ENCODE measurements at places on chromosomes 7 and 10.

DNA sequence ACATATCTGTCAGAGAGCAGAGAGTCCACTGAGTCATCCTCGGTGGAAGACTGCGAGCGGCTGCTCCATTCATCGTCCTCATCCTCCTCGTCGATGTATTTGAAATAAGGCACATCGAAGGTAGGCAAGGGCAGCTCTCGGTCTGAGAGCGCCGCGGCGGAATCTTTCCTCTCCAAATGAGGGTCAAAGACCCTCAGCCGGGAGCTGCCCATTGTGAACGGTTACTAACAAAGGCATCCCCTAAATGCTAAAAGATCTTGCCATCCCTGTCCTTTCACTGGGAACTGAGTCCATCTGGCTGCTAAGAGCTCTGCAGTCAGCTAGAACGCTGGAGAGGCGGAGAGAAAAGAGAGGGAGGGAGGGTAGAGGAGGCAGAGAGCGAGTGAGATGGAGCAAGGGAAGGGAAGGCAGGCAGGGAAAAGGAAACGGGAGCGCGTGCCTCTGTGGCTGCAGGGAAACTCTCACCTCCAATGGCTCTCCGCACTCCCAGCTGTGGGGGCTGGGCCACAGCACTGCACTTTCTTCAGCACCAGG, 163.4 kb downstream of the RAPGEF5 start:
- DNase-seq, result no peak

DNA sequence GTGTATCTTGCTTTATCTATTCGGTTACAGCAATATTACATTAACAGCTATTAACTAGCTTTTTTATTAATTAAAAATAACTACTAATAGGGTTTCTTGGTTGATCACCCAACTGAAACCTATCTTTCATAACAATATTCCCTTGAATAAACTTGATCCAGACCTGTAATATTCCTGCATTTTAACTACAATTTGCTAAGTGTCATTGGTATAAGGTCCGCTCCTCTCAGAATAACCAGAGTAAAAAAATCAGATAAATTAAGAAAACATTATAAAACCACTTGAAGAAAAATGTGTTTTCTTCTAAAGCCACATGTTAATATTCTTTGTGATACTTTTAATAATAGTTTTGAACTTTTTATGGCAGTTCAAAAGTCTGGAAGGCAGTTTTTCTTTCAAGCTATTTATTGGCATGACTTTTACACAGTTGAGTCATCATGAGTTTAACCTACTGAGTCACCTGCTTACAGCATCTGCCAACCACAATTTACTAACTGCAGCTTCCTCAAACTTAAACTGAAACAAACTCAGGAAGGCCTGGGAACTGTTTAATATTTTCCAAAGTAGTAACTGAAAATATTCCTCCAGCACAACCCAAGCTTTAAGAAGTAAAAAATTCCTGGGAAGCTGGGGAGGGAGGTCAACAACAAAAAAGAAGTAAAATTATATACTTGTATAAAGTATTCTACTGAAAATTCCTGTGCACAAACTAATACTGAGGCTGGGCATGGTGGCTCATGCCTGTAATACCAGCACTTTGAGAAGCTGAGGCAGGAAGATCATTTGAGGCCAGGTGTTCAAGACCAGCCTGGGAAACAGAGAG, 103.2 kb downstream of the NRBF2 start:
- DNase-seq, result no peak

DNA sequence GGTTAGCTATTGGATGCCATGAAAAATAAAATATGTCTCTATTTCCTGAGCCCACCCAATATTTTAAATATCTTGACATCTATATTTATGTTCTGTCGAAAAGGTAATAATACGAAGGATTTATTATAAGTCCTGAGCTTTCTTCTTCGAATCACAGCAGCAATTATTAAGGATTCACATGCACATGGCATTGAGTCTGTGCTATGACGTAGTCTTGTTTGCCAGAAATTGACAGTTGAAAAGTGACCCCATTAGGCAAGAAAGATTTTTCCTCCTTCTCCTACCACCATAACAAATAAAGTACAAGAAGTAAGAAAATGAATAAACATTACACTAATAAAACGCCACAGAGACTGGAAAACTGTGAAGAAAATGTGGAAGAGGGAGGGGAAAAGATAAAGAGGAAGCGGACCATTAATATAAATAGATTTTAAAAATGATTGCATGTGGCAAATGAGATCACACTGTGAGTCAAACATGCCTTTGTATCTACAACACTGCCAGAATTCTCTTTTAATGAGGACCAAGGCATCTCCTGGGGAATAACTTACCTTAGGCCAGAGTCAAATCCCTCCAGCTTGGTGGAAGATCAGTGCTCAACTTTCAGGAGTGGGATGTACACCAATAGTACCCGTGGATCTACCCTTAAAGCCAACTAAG, 21.6 kb downstream of the FZD1 start:
- no peak for DNase-seq

DNA sequence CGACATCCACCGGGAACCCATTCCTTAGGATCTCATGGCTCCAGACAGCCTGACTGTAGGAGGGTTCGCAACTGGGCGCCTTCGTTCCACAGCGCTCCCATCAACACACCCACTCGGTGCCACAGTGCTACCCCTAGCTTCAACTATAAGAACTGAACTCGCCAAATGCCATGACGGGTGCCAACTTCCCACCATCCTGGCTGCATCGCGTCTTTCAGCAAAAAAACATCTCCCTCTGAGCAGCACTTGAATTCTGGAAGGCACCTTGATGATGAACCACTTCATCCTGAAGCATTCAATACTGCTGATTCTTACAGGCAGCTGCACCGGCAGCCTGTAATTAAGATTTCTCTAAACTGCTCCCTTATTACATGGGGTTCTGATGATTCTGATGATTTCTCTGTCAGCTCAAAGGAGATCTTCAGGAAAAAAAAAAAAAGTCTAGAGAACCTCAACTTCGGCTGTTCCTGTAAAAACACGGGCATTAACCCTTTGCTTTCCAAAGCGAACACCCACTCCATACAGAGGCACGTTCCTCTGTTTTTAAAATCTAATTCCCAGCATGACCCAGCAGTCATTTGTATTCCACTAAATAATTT, 1.3 kb downstream of the CYTH3 start:
- DNase-seq, result peak; percentile 58

DNA sequence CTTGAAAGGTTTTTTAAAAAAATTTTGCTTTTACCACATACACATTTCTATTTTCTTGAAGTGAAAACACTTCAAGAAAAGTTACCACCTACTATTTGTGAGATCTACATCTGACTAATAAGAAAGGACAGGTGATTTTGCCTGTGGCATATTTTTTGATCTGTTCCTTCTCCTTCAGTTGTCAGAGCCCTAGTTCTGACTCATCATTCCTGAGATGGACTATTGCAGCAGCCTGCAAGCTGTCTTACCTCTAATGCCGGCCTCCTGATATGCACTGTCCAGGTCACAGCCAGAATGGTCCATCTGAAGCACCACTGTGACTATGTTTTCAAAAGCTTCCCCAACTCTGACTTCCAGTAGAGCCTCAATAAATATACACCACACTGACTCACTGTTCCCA, 28.2 kb upstream of the ANK3 start:
- no peak for DNase-seq

DNA sequence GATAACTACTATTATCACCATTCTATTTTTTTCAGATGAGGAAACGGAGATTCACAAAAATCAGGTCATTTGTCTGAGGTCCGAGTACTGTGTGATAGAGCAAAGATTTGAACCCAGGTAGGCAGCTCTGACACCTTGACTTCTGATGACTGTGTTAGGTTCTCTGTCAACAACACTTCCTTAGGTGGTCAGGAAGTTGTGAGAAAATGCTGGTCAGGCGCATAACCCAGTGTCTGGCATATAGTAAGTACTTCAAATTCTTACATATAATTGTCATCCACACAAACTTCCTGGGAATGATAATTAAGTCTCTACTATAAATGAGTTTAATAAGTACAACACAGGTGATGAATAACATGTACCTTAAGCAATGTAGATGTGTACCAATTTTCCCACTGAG, 381.5 kb downstream of the NEBL start:
- no peak for DNase-seq

GRCh38 chr7:117791877-117792780, 81.1 kb downstream of the CTTNBP2 start:
- DNase-seq, result no peak

GRCh38 chr10:10794046-10794445, 223.6 kb upstream of the CELF2 start:
- no peak for DNase-seq

DNA sequence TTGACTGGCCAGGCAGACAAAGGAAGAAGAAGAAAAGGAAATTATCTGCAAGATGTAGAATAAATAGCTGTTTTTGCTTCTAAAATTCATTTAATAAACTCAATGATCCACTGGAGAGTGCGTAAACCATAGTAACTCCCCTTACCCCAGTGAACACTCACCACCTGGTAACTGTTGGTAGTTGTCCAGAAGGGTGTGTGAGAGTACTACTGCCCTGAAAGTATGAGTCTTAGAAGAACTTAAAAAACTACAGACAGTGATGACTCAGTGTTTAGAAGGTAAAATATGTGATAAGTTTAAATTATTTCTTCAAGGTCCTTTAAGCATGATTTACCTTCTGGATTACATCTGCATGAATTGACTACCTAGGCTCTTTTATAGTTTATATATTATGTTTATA, 53.0 kb upstream of the SEMA3A start:
- DNase-seq, result no peak

GRCh38 chr10:3892440-3893425, 107.7 kb upstream of the KLF6 start:
- DNase-seq, result peak; percentile 79

DNA sequence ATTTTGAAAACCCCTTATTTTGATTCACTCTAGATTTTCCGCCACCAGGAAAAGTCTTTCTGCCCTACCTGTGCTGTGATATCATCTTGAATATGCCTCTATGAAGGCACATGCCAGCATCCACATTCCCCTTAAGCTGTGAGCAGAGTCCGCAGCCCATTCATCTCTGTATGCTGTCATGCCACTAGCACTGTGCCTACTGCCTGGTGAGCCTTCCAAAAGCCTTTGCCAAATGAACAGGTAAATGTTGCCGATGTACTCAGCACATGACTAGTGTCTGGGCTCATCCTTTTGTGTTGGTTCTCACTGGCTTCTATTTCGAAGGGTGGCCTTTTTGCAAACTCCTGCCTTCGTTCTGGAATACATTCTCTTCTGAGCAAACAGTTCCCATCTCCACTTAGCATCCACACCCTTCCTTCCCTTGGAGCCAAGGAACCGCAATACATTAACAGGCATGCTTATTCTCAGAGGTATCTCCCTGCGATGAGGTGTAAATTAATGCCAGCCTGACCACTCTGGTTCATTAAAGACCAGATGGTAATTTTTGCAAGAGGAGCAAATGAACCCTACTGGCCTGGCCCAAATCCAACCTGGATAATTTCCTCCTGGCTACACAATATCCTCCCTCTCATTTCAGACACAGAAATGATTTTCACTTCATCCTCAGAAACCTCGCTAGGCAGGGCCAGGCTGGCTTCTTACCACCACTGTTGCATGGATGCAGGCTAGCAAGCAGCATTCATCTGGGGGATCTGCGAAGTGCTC, 339.7 kb upstream of the NFE2L3 start:
- no peak for DNase-seq

DNA sequence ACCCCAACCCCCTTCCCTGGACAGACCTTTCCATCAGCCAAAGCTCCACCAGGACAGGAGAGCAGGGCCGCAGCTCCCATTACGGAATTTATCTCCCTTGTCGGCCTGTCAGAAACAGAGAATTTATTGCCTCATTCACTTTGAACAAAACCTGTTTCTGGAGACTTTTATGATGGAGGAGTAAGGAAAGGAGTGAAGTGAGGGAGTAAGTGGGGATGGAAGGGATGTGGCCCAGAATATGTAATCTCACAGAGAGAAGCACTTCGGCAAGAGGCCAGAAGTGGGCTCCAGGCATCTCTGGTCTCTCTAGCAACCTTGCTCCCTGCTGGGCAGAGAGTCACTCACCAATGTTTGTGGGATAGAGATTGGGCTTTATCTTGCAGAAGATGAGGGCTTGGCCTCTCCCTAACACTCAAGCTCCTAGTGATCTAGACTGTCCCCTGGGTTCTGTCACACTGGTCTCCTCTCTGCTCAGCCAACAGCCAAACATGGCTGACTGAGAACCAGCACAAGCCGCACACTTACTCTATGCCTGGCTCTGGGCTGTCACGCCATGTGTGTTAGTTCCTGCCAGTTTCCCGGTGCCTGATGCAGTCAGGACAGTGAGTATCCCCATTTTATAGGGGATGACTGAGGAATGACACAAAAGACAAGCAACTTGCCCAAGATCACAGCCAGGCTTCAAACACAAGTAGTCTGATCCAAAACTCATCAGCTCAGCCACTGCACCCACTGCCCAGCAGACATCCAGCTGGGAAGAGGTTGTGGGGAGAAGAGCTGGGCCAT, 149.4 kb upstream of the ZMIZ1 start:
- DNase-seq, result no peak

- DNase-seq, result no peak
Measured at GRCh38 chr7:98199131-98199530, 12.1 kb upstream of the BHLHA15 start.

- peak; percentile 11 for DNase-seq
Measured at GRCh38 chr10:131686781-131687420, 213.9 kb upstream of the PPP2R2D start.

Data from CD8-positive, alpha-beta memory T cell (primary cell).